Activated CD8-positive, alpha-beta memory T cell treated with anti-CD3 and anti-CD28 coated beads for 1 hour (primary cell): ENCODE measurements at places on chromosomes 6 and 20.

DNA sequence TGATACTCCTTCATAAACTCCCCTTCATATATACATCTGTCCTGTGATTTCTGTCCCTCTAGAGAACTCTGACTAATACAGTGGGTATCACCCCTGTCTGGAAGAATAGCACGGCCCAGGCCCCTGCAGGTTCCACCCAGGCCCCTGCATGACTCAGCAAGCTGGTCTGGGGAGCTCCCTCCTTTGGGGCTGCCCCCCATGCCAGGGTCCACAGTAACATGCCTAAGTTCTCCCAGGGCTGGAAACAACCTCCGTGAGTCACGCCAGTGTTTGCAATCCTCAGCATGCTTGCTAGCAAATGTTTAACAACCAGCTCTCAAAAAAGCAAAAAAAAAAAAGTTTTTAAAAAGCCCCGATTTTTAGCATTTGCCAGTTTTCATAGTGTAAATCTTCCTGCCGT is 134.3 kb upstream of the CDH4 start:
- no peak for DNase-seq

- no peak for DNase-seq
Observed at GRCh38 chr20:25025091-25025861, 32.7 kb downstream of the ACSS1 start.

GRCh38 chr6:72522735-72523141 is 99.1 kb upstream of the KCNQ5 start:
- no peak for DNase-seq

DNA sequence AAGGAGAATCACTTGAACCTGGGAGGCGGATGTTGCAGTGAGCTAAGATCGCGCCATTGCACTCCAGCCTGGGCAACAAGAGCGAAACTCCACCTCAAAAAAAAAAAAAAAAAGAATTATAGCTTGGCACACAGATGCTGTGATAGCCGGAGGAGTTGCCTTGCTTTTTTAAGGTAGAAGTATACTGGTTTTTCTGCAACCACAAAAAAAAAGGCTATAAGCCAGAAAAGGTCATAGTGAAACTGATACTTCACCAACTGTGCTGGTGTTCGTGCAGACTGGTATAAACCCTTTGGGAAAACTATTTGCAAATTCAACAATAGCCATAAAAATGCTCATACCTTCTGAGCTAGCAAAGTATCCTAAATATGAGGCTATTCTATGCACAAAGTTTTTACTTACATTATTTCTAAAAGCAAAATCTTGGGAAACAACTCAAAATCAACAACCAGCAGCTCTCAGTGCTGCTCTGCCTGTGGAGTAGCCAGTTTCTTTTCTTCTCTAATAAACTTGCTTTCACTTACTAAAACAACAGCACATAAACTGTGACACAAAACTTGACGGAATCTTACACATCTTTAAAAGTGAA is 44.0 kb downstream of the B4GALT5 start:
- DNase-seq: no peak

DNA sequence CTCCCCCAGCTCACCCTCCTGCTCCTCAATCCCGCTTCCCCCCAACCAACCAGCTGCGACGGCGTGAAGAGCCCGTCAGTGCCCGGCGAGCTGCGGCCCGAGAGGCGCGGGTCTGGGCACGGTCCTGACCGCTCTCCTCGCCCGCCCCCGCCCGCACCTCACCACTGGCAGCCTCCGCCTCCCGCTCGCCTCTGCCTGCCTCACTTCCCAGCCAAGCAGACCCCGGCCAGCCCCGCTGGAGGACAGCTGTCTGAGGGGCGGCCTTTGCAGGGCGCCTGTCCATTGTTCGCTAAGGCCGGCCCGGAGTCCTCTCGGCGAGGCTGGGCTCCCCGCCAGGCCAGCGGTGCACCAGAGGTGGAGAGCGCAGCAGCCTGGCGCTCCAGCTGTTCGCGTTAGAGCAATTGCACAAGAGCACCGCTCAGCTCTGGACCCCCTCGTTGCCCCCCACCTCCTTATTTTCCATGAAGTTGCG is 1.3 kb downstream of the SOBP start:
- no peak for DNase-seq

DNA sequence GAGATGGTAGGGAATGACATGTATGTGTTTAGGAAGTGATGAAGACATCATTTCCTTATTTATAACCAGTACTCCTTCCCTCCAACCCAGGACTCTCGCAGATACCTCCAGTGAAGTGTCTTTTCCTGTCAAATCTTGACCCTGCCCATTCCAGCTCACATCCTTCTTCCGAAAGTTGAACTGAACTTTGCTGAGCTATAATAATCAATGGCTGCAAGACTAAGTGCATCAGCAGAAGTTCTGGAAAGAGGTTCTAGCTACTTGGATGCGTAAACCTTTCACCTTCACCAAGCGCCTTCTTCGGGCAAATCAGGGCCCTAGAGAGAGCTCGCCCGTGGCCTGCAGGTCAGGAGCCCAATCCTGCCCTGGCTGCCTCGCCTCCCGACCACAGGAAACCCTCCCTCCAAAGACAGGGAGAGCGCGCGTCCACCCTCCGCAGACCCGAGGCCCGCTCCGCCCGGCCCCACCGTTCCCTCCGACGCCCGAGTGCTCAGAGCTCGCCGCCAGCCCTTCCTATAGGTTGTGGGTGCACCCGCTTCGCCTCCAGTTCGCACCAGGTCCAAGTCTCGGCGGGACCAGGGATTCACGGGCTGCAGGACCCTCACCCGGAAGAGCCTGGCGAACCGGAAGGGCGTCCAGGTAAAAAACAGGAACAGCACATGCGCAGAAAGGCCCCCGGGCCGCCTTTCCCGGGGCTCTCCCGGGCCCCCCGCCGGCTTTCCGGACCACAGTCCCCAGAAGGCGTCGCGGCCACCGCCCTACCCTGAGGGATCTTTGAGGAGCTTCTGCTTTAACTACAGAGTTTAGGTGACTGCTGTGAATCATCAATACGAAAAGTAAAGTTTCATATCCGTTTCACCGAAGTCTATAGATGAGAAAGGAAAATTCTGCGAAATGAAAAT is at the start of gene ZNF334:
ZNF334 (minus strand) TSS at position 617 of the 902 bp plus-strand sequence. CDS start 1,457 bp downstream, outside the sequence.
- no peak for DNase-seq

DNA sequence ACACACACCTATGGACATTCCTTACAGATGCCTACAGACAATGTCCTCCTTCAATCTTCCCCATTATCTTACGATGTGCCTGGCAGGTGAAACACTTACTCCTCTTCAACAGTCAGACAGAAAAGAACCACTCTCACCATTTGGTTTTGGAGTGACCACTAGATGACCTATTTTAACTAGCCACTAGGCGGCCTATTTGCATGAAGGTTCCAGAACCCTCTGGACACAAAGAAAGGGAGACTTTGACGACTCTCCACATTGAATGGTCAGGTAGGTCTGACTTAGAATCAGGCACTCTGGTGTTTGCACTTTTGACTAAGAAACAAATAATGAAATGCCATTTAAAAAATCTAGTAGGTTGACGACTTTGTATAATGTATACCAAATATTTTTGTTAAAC is 42.0 kb downstream of the PNLDC1 start:
- DNase-seq: no peak

DNA sequence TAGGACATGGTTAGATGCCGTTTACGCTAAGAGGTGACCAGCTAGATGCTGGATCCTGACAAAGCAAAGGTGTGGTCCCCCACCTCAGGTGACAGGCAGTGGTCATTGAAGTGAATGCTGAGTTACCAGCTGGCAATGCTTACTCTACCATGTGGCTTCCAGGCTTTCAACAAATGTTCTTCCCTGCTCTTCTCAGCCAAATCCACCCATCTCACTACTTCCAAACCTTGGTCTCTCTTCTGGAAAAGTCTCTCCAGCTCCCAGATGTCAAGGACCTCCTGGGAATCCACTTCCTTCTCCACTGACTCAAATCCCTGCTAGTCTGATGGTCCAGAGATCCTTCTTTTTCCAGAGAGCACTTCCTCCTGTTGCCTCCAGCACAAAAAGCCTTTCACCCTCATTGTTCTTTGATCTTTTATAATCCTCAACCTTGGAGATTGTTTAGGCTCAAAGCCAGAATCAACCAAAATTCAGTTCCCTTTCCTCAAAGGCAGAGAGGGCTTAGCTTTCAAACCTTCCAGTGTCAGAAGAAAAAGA is 228.0 kb downstream of the ZNF217 start:
- no peak for DNase-seq

- DNase-seq: no peak
Observed at GRCh38 chr20:3323398-3323797, 84.1 kb downstream of the DNAAF9 start.

GRCh38 chr20:43389211-43389610 is 68.5 kb upstream of the SRSF6 start:
- DNase-seq: no peak

DNA sequence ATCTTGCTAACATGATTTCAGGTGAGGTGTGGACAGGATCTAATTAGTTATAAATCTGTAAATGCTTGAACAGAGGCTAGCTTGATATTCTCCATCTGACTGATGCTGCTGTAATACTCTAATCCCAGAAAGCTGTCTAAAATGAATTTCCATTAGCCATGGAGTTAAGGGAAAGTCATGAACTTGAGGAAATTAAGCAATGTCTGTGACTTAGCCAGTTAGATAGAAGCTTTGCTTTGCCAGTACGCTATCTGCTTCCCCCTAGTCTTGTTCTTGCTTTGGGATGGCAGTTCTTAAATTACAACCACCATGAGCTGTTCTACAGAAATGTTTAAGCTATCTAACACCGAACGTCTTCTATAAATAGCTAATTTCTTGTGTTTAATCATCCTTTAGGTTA is 195.7 kb downstream of the PRL start:
- no peak for DNase-seq

- no peak for DNase-seq
Observed at GRCh38 chr6:11753798-11754197, 24.8 kb downstream of the ADTRP start.

GRCh38 chr6:136641166-136641565 is 90.9 kb upstream of the MAP7 start:
- DNase-seq: no peak

DNA sequence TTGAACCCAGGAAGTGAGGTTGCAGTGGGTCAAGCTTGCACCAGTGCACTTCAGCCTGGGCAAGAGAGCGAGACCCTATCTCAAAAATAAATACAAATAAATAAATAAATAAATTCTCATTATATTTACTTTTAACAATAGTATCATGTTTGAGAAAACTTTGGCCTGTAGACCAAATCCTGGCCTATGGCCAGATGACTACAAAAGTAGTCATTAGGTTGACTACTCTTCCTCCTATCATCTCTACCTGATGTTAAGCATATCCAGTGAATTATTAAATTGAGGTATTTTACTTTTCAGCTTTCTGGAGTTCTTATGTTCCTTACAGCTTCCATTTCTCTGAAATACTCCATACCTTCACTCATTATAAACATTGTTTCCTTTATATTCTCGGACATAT is 280.6 kb downstream of the LAMA2 start:
- DNase-seq: no peak

GRCh38 chr6:35415065-35415891 is 36.9 kb upstream of the FANCE start:
- no peak for DNase-seq

GRCh38 chr20:57934007-57934805 is 224.4 kb upstream of the PMEPA1 start:
- DNase-seq: no peak

GRCh38 chr20:49100972-49101371 is 54.9 kb downstream of the CSE1L start:
- DNase-seq: no peak

- DNase-seq: no peak
Observed at GRCh38 chr6:147048930-147049329, 155.3 kb upstream of the STXBP5 start.

DNA sequence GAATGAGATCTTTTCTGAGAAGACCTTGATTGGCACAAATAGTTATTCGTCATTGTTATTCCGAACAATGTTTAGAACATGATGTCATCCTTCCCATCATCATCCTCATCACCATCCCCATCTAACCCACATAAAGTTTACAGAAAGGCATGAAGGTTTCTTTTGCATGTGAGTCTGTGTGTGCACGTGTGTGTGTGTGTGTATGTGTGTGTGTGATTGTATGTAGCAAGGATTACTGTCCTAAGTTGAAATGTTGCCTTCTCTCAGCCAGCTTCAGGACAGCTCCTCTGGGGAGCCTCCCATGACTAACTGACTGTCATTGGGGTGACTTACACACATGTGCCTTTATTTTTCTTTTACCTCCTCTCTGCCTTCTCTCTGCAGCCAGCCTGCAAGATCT is 113.5 kb downstream of the SLC22A3 start:
- no peak for DNase-seq

DNA sequence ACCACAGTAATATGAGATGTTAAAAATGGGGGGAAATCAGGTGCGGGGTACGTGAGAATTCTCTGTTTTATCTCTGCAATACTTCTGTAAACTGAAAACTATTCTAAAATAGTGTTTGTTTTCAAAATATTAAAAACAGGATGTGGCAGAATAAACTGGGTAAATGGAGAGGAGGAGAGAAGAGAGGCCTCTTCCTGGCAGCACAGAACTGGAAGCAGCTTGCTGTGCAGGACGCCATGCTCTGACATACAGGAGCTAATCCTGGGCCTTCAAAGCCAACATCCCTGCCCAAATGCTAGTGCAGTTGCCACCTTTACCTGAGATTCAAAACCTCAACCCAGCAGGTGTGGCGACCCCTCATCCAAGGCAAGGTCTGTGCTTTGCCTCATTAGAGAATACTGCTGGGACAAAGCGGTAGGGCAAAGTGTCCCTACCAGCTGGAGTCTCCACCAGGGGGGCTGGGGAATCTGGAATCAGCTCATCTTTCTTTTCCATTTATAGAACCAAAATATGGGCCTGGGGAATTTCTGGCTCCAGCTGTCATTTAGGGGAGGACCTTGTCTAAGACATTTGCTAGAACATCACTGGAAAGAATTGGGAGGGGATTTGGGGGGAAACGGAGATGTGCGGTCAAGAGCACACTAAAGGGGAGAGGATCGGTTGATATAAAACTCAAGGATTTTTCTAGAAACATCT is 67.3 kb downstream of the SCML4 start:
- DNase-seq: no peak

DNA sequence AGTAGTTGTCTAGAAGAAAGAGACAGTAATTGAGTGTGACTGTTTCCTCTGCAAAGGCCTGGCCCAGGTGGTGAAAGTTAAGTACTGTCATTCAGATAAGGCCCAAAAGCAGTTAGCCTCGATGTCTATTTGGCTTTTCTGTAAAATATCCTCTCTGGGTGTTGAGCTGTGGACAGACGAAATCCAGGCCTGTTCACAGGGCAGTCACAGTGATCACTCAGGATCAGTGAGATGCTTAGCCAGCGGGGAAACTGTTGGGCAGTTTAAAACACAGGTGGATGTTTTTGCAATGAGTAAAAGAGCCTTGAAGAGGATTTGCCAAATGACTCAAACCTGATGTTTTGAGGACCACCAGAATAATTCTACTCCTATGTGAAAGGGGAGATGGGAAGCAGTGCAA is 22.0 kb upstream of the PRDM1 start:
- no peak for DNase-seq

GRCh38 chr6:125699591-125699990 is 49.8 kb upstream of the HEY2 start:
- DNase-seq: no peak

GRCh38 chr6:6626187-6626586 is 37.7 kb downstream of the LY86 start:
- DNase-seq: no peak

GRCh38 chr20:48172357-48172702 is 387.0 kb upstream of the SULF2 start:
- no peak for DNase-seq
